Hair follicle dermal papilla cell (primary cell): ENCODE measurements at places on chromosomes 11 and 22. TPM values are rescaled to one million over a fixed set of nuclear protein-coding genes. Genes with fewer than 3 reads are reported as not detected.

The NAALAD2 gene
- 7.4 and 10.9 TPM in 2 replicates for total RNA-seq

The ZNF215 gene
- 5.7 and 7.4 TPM in 2 replicates for total RNA-seq

The JHY gene
- 10.3 and 10.5 TPM in 2 replicates for total RNA-seq

The PNPLA3 gene
- total RNA-seq: 15.4 and 19.6 TPM in 2 replicates

The RTN4RL2 gene
- 0.12 and 0.49 TPM in 2 replicates for total RNA-seq

The SESN3 gene
- 15.8 and 24.7 TPM in 2 replicates for total RNA-seq

The MYEOV gene
- total RNA-seq: 0.49 and 0.97 TPM in 2 replicates

The BRSK2 gene
- total RNA-seq: 0.32 TPM in 1 of 2 replicates, not detected in the other

The GRK3 gene
- 1.1 and 1.8 TPM in 2 replicates for total RNA-seq

The PIH1D2 gene
- total RNA-seq: 2.9 and 3.9 TPM in 2 replicates

The CCDC73 gene
- total RNA-seq: not detected in 2 replicates

The SLCO2B1 gene
- total RNA-seq: not detected in 2 replicates

The CRYBB3 gene
- total RNA-seq: not detected in 2 replicates

The ANO9 gene
- not detected in 2 replicates for total RNA-seq

The C11orf52 gene
- 0.49 and 1.3 TPM in 2 replicates for total RNA-seq

The WNT7B gene
- total RNA-seq: 0.16 TPM in 1 of 2 replicates, not detected in the other

The P2RX3 gene
- total RNA-seq: not detected in 2 replicates

The GSTT2 gene
- 0.16 and 2.3 TPM in 2 replicates for total RNA-seq

The CLNS1A gene
- 61.7 and 81.3 TPM in 2 replicates for total RNA-seq

The GRAMD4 gene
- 18.8 and 38.5 TPM in 2 replicates for total RNA-seq

The OR52K2 gene
- total RNA-seq: not detected in 2 replicates

The THY1 gene
- 344 and 455 TPM in 2 replicates for total RNA-seq

The OR52L1 gene
- not detected in 2 replicates for total RNA-seq

The GLYAT gene
- not detected in 2 replicates for total RNA-seq

The TMPRSS6 gene
- total RNA-seq: not detected in 2 replicates

The RFPL3 gene
- not detected in 2 replicates for total RNA-seq

The SEZ6L gene
- 0.16 TPM in 1 of 2 replicates, not detected in the other for total RNA-seq

The OR51B4 gene
- total RNA-seq: not detected in 2 replicates

The ABCC8 gene
- total RNA-seq: not detected in 2 replicates

The ADORA2A gene
- 0.24 and 3.1 TPM in 2 replicates for total RNA-seq

The TENM4 gene
- total RNA-seq: 2.1 and 2.6 TPM in 2 replicates

The TIMP3 gene
- total RNA-seq: 471 and 701 TPM in 2 replicates

The RAB36 gene
- 7.6 and 10.8 TPM in 2 replicates for total RNA-seq

The SLC16A8 gene
- total RNA-seq: under 0.01 and 0.24 TPM in 2 replicates

The MRGPRX3 gene
- total RNA-seq: not detected in 2 replicates

The CHRNA10 gene
- 0.85 and 1.3 TPM in 2 replicates for total RNA-seq

The HSPA8 gene
- total RNA-seq: 2,110 and 2,318 TPM in 2 replicates

The LRRC55 gene
- not detected in 2 replicates for total RNA-seq

The HBD gene
- total RNA-seq: 0.24 TPM in 1 of 2 replicates, not detected in the other

The KLHDC7B gene
- 0.12 TPM in 1 of 2 replicates, not detected in the other for total RNA-seq

The DAGLA gene
- 2.2 and 3.4 TPM in 2 replicates for total RNA-seq

The INS gene
- total RNA-seq: not detected in 2 replicates

The ST14 gene
- total RNA-seq: 0.16 and 0.49 TPM in 2 replicates
